ENCODE measurements at places on chromosomes 5 and 9.

DNA sequence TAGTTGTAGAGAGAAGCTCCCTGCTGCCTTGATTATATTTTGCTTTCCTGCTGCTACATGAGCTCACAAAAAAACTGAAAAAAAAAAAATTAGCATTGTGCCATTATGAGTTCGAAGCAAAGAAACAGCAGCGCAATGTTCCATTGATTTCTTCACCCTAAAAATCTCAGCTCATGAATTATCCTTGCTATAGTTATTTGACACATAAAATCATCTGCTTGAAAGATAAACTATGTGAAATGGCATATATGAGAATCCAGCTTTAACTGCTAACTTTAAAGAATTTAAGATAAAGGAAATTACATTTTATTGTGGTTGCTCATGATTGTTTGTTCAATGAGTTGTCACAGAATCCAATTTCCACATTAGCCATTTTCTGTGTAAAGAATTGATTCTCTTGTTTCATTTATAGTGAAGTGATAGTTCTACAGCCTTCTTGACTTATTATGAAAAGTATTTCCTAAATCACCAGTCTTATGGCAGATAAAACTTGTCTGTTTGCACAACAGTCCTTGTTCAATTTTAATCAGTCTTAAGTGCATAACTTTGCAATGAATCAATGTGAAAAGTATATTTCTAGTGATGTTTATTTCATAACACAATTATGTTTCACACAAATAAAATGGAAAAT lies 1275.0 kb upstream of the CDH9 start:
- no peak for DNase-seq

- no peak for DNase-seq
Observed at GRCh38 chr5:68265347-68265746, 49.8 kb downstream of the PIK3R1 start.

- DNase-seq, result no peak
Observed at GRCh38 chr5:68279984-68280383, 64.4 kb downstream of the PIK3R1 start.

DNA sequence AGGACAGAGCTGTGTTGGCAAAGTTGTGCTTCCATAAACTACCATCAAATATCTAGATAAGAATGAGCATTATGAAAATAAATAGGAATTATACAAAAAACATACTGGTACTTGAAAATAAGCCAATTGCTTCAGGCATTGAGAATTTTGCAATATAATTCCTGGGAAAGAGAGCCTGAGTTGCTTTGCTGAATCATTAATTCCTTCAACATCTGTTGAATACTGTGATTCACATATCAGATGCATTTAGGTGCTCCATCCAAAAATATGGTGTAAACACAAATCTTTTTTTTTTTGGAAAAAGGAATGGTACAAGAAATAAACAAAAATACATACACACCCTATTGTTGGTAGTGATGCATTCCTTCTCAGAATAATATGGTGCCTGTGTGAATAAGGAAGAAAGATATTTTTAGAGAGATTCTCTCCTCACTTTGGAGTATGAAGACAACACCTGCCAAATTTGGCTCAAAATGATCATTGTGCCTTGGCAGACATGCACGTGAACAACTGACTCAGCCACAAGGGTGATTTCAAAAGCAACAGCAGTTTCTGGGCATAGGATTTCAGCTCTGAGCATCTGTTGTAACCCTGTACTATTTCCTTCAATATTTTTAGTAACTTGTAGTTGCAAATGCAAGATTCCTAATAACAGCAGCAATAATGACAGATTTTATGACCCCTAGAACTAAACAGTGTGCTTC lies 96.7 kb downstream of the CAVIN4 start:
- no peak for DNase-seq

GRCh38 chr5:154844809-154845208 lies 5.6 kb downstream of the FAXDC2 start:
- DNase-seq, result no peak

GRCh38 chr9:20981486-20981885 lies 50.0 kb downstream of the HACD4 start:
- no peak for DNase-seq

All from SK-N-MC (cell line).